ENCODE measurements at places on chromosomes 2 and 18.

GRCh38 chr2:31324016-31324633, 90.2 kb downstream of the EHD3 start:
- DNase-seq: no peak

DNA sequence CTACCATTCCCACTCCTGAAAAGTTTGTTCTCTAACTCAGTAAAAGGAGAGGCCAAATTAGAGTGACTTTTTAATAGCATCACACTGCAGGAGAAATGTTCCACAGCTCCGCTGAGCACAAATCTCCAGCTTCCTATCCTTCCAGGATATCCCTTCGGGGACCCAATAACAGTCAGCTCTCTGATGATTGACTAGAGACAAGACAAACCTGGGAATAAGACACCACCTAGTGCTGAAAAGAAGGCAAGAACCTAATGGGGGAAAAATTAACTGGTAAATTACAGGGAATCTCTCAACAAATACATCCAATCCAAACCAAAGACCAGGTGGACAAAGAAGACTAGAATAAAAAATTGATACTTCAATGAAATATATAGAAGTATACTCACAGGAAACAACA, 977.1 kb upstream of the SOX11 start:
- DNase-seq: peak; percentile 56

GRCh38 chr2:147068071-147068470, 776.8 kb upstream of the ACVR2A start:
- DNase-seq: peak; percentile 29

DNA sequence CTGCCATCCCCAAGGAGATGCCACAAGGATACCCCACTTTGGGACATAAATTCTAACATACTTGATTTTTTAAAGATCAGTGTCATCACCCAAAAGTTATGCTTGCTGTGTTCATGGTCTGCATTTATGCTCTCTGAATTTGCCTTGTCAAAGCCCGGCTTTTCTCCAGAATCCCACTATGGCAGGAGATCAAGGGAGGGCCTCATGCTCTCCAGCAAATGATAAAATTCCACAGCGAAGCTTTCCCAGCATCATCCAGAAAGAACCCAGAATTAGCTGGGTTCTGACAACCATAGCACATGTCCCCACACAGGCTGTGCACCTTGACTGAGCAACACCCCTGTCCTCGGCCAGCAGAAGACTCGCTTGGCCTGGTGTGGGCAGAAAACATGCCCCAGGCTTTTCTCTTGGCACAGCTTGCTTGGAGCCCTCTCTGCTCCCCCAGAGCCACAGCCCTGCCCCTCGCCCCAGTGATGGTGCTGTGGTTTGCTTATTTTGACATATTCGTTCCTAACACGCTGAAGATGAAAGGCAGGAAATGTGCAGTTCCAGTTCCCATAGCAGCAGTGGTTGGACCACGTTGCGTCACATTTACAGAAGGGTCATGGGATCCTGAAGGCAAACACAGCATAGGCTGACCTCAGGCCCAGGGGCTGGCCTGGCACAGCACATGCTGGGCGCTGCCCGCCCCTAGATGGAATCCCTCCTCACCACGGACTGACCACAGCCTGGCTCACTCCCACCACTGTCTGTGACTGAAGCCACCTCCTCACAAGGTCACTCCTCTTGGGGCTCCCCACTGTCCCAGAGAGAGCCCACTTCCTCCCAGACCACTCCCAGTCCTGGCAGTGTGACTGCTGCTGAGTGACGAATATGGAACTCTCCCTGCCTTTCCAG, 14.1 kb upstream of the CHRNA1 start:
- no peak for DNase-seq

DNA sequence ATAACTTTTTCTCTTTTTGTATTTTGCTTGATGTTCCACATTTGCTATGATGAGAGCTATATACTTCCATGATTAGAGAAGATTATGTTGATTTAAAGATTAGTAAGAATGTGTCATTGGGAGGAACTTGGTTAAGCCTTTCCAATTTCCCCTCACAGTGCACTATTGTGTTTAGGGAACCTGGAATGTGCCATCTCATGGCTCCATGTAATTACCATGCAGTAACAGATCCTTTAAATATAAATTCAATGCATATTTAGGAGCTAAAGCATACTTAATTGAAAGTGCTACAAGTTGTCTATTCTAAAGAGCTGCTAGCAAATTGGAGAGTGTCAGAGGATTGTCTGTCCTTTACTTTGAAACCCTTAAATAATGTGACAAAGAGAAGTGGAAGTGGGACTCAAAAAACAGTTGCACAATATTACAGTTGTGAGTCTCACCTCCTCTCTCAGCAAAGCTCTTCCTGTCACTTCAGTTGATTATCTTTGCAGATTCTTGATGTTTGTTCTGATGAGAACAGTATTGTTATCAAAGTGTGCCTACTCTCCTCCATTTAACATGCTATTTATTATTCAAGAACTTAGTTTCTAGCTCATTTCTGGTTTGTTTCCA, 1162.7 kb upstream of the ZEB2 start:
- no peak for DNase-seq

GRCh38 chr18:11752116-11752911, 63.2 kb downstream of the GNAL start:
- no peak for DNase-seq
